Activated CD4-positive, alpha-beta T cell treated with anti-CD3 and anti-CD28 coated beads, Interleukin-2, amount 10 ng/mL, durations not matched to agents 24 days and 14 days (primary cell): ENCODE measurements at places on chromosomes 11 and 22. TPM values are rescaled to one million over a fixed set of nuclear protein-coding genes. Genes with fewer than 3 reads are reported as not detected.

The TCN1 gene
- total RNA-seq: not detected in 2 replicates

The ANO1 gene
- total RNA-seq: not detected in 2 replicates

The RIMBP3B gene
- 0.26 TPM in 1 of 2 replicates, not detected in the other for total RNA-seq

The NCAPD3 gene
- 108 and 111 TPM in 2 replicates for total RNA-seq

The C1QTNF4 gene
- total RNA-seq: 0.19 TPM in 2 replicates

The PTGDR2 gene
- total RNA-seq: 0.14 and 0.19 TPM in 2 replicates

The ACO2 gene
- 103 and 104 TPM in 2 replicates for total RNA-seq

The KDM2A gene
- 102 and 103 TPM in 2 replicates for total RNA-seq

The QSER1 gene
- total RNA-seq: 18.9 TPM in 2 replicates

The DENND5A gene
- total RNA-seq: 59.9 and 60.7 TPM in 2 replicates

The GSTT4 gene
- not detected in 2 replicates for total RNA-seq

DNA sequence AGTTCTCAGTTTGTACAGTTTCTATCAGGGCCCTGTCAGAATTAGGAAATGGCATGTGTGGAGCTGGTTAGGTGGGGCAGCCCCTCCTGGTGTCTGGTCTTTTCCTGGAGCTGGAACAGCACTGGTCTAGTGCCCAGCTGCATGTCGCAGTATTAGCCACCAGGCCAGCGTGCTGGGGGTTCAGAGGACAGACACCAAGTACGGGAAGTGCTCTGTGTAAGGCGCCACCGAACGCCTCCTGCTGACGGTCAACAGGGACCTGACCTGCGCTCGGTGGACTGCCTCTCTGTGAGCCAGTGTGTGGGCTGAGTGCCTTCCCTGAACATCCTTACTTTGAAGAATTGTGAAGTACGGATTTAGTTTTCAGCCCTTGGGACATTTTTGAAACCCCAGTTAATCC is 33.9 kb downstream of the AP2A2 start:
- peaks cover 27% of the 10 kb centered on the region for H3K36me3 ChIP-seq
- H3K4me3 ChIP-seq: no peak overlapping the region
- no peaks in the 10 kb centered on the region for H3K27me3 ChIP-seq
- H3K27ac ChIP-seq: no peak overlapping the region
- DNase-seq: no peak

GRCh38 chr11:93059117-93059957 is 89.9 kb downstream of the MTNR1B start:
- H3K27me3 ChIP-seq: peaks cover 9% of the 10 kb centered on the region
- no peak for DNase-seq
- H3K4me3 ChIP-seq: no peak overlapping the region
- peaks cover 4% of the 10 kb centered on the region for H3K4me1 ChIP-seq
- no peak overlapping the region for H3K27ac ChIP-seq

GRCh38 chr11:92322225-92322624 is 97.6 kb downstream of the FAT3 start:
- H3K36me3 ChIP-seq: no peaks in the 10 kb centered on the region
- no peak for DNase-seq
- H3K4me1 ChIP-seq: no peaks in the 10 kb centered on the region

DNA sequence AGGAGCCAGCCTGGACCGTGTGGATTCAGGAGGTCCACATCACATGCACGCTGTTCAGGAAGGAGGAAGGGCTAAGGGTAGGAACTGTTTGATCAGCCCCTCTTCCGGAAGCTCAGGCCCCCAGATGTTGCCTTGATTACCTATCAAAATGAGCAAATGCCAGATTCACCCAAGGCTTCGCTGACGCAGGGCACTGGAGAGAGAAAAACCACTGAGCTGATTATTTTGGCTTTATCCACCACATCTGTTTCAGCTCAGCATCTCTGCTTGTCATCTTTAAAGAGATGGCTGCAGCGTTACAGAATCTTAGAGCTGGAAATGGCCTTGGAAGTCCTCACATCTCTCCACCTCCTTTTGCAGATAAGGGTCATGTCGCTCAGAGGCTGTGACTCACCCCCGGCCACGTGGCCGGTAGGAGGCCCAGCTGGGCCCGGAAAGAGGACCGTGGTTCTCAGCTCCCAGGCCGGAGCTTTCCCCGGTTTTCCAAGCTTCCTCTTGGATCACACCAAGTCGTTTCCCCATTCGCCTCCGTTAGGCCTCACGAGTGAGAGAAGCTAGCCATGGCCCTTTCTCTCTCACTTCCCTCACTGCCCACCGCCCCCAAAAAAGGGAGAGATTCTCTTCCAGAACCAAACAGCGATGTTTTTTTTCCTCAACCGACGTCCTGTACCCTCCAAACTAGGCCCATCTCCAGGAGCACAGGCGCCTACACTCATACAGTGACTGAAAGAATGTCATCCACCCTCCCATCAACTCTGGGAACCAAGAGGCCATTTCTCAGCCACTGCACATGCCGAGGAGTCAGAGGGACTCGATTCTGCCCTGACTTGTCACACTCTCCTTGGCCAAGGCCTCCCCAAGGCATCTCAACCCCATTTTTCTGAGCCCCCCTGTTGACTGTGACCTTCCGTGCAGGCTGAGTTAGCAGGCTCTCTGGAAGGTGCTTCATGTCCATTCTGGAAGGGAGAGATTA is 37.6 kb downstream of the LIF start:
- DNase-seq: no peak
- H3K27ac ChIP-seq: no peak overlapping the region
- no peaks in the 10 kb centered on the region for H3K36me3 ChIP-seq
- H3K4me1 ChIP-seq: peaks cover 38% of the 10 kb centered on the region
- no peaks in the 10 kb centered on the region for H3K27me3 ChIP-seq

DNA sequence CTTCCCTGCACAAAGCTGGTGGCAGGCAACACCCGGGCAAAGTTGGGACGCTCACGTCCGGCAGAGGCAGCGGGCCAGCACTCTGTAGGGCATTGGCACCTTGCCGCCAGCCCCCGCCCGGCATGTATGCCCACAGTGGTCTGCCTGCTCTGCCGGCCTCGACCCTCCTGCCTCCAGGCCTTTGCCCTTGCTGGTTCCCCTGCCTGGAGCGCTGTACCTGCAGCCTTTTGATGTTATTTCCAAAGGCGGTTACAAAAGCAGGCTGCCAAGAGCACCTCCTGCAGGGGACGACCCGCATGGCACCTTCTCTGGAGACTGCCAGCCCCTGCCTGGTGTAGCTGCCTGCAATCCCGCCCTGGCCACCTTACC is 56.5 kb upstream of the SHISAL1 start:
- no peak for DNase-seq
- no peaks in the 10 kb centered on the region for H3K36me3 ChIP-seq
- H3K27me3 ChIP-seq: no peaks in the 10 kb centered on the region
- no peak overlapping the region for H3K27ac ChIP-seq
- no peak overlapping the region for H3K4me3 ChIP-seq

- H3K27ac ChIP-seq: no peak overlapping the region
- no peaks in the 10 kb centered on the region for H3K4me1 ChIP-seq
- no peaks in the 10 kb centered on the region for H3K36me3 ChIP-seq
- no peak overlapping the region for H3K4me3 ChIP-seq
- DNase-seq: no peak
These were observed 937.9 kb upstream of the CCDC90B start for GRCh38 chr11:84224042-84224441.

DNA sequence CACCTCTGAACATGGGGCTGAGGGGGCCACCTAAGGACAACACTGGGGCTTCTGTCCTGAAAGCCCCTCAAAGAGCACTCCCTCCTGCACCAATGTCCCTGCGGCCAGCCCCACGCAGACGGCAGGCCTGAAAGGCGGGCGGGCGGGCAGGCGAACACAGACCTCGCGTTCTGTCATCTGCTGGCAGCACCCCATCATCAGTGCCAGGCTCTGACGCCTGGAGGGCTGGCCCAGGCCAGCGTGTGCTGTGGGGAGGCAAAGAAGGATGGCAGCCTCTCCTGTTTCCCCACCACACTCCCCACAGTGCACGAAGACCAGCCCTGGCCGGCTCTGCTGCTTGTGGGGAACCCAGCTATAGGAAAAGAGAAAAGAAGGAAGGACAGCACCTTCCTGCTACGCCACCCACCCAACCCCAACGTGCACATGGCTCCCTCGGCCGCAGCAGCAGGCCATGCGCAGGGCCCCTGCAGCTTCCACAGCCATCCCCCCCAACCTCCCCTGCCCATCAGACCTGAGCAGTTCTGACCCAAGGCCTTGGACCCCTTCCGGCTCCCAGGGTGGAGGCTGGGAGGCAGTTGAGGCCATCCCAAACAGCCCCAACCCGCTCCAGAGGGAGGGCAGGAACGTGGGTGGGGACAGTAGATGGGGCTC is 3.5 kb downstream of the SBF1 start:
- no peak for DNase-seq
- H3K4me3 ChIP-seq: peak overlapping the region; percentile 95
- peak overlapping the region; percentile 89 for H3K27ac ChIP-seq
- peaks cover 56% of the 10 kb centered on the region for H3K4me1 ChIP-seq
- no peaks in the 10 kb centered on the region for H3K27me3 ChIP-seq

DNA sequence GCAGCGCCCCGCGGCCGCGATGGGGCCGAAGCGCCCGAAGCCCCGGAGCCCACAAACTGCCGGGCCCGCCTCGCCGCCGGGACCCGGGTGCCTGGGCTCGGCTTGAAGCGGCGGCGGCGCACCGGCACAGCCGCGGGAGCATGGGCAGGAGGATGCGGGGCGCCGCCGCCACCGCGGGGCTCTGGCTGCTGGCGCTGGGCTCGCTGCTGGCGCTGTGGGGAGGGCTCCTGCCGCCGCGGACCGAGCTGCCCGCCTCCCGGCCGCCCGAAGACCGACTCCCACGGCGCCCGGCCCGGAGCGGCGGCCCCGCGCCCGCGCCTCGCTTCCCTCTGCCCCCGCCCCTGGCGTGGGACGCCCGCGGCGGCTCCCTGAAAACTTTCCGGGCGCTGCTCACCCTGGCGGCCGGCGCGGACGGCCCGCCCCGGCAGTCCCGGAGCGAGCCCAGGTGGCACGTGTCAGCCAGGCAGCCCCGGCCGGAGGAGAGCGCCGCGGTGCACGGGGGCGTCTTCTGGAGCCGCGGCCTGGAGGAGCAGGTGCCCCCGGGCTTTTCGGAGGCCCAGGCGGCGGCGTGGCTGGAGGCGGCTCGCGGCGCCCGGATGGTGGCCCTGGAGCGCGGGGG is 346 bp downstream of the FJX1 start:
- H3K4me1 ChIP-seq: peaks cover 5% of the 10 kb centered on the region
- no peak overlapping the region for H3K27ac ChIP-seq
- peaks cover 57% of the 10 kb centered on the region for H3K27me3 ChIP-seq

- no peak overlapping the region for H3K4me3 ChIP-seq
- peaks cover 21% of the 10 kb centered on the region for H3K27me3 ChIP-seq
- no peak for DNase-seq
These were observed 34.6 kb downstream of the GGTLC2 start for GRCh38 chr22:22678970-22679369.

DNA sequence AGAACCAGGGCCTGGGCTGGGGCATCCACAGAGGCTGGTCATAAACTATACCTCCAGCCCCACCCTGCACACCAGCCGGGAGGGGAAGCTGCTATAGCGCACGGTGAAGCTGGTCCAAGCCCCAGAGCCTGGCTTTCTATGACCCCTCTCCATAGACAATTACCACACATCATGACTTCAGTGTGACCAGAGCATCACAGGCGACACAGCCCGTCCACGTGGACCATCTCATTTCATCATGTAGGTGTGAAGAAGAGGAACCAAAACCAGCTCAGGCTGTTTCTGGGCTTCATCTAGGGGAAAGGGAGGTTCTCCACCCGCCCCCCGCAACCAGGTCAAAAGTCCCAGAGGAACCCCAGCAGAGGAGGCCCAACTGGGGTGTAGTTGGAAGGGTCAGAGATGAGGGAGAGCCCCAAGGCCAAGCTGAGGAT is 3.0 kb downstream of the CXCR5 start:
- no peak for DNase-seq
- no peak overlapping the region for H3K27ac ChIP-seq
- peaks cover 45% of the 10 kb centered on the region for H3K4me1 ChIP-seq
- H3K36me3 ChIP-seq: no peaks in the 10 kb centered on the region

GRCh38 chr11:56848141-56848809 is 99.8 kb upstream of the OR9G4 start:
- no peak for DNase-seq
- H3K27me3 ChIP-seq: no peaks in the 10 kb centered on the region
- no peaks in the 10 kb centered on the region for H3K4me1 ChIP-seq
- H3K27ac ChIP-seq: no peak overlapping the region
- H3K4me3 ChIP-seq: no peak overlapping the region
- H3K36me3 ChIP-seq: no peaks in the 10 kb centered on the region

GRCh38 chr22:17085277-17086181 is 729 bp downstream of the IL17RA start:
- DNase-seq: peak; percentile 77
- peak overlapping the region; percentile 88 for H3K27ac ChIP-seq
- peak overlapping the region; percentile 90 for H3K4me3 ChIP-seq
- H3K4me1 ChIP-seq: peaks cover 45% of the 10 kb centered on the region
- peaks cover 8% of the 10 kb centered on the region for H3K36me3 ChIP-seq
- peaks cover 3% of the 10 kb centered on the region for H3K27me3 ChIP-seq

DNA sequence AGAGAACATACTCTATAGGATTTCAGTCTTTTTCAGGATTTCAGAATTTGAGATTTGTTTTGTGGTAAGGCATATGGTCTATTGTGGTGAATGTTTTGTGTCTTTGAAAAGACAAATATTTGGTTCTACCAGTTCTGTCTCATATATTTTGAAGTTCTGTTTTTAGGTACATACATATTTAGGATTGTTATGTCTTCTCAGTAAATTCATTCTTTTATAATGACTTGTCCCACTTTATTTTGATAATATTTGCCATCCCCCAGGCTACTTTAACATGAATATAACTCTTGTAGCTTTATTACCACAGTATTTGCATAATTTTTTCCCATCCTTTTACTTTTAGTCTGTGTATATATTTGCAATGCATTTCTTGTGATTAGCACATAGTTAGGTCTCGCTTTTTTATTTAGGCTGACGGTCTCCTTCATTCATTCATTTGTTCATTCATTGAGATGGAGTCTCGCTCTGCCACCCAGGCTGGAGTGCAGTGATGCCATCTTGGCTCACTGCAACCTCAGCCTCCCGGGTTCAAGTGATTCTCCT is 32.1 kb downstream of the MTMR3 start:
- no peak overlapping the region for H3K27ac ChIP-seq
- peaks cover 8% of the 10 kb centered on the region for H3K4me1 ChIP-seq
- no peaks in the 10 kb centered on the region for H3K27me3 ChIP-seq
- DNase-seq: no peak

DNA sequence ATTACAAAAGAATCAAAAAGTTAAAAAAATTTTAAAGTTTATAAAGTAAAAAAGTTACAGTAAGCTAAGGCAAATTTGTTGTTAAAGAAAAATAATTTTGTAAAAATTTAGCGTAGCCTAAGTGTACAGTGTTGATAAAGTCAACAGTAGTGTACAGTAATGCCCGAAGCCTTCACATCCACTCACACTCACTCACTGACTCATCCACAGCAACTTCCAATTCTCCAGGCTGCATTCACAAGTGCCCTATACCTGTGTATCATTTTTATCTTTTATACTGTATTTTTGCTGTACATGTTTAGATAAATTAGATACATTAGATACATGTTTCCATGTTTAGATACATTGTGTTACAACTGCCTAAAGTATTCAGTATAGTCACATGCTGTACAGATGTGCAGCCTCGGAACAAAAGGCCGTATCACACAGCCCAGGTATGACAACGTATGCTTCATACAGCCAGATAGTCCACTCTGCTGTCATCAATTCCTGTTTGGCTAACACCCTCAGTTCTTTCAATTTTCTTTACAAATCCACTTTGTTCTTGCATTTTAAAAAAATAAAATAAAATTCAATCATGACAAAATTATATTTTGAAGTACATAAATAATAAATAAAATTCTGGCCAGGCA is 80.7 kb downstream of the RBFOX2 start:
- H3K27ac ChIP-seq: no peak overlapping the region
- H3K36me3 ChIP-seq: no peaks in the 10 kb centered on the region
- no peaks in the 10 kb centered on the region for H3K4me1 ChIP-seq
- H3K4me3 ChIP-seq: no peak overlapping the region
- DNase-seq: no peak
- H3K27me3 ChIP-seq: peaks cover 2% of the 10 kb centered on the region
